ENCODE measurements at places on chromosomes 16 and 17. TPM values are rescaled to one million over a fixed set of nuclear protein-coding genes. Genes with fewer than 3 reads are reported as not detected.

DNA sequence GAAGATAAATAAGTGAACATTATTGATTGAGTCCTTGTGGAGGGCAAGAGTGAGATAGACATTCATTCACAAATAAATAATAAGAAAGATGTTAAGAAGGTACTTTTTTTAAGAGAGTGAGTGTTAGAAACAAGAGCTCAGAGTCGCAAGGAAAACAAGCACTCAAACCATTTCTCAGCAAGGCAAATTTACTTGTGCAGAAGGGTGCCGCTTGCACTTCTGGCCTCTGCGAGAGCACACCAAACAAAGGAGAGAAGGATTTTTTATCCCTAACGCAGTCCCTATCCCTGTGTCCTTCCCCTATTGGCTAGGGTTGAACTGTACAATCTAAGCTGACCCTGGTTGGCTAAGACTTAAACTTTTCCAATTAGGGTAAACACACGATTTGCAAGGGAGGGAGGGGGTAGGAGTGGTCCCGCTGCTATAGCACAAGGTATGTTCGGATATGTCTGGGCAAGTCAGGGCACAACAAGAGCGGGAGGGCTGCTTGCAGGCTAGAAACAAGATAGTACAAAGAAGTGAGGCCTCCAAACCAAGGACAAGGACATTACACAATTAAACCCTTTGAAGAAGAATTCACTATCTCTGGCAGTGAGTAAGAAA, 156.2 kb downstream of the PPM1E start:
- DNase-seq = no peak

DNA sequence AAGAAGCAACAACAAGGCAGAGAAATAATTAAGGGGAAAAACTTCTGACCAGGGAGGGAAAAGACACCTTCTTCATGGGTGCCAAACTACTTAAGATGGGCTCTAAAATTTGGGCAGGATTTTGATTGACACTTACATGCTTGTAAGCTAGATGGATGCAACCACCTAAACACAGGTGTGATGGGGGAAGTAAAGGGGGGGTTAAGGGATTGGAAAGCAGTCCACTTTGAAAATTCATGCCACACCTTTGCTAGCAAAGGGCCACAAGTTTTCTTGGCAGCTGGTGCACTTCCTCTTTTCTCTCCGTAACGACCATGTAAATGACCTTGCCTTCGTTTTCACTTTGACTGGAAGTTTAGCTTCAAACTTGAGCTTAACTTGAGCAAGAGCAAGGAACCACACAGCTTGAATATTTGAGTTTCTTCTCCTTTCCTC, 14.3 kb upstream of the PRKAR1A start:
- DNase-seq = no peak

DNA sequence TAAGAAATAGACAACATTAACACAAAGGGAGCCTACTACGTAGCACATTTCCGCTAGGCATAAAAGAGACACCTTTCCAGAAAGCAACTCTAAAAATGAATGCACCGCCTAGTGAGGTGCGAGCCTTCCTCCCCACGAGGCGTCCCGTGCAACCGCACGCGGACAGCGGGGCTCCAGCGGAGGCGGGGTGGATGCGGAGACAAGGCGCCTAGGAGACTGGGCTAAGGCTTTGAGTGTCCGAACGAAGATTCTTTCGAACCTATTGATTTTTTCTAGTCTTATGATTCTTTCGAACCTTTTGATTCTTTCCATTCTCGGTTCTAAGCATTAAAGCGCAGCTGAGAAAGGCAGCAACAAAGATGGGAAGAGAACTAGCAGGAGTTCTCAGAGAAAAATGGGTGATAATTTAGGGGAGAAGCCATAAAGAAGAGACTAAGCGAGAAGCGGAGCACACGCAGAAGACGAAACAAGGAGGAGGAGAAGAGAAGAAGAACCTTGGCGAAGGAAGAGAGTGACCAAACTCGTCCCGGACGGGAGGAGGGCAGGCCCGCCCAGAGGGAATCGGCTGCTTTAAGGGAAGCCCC, 394 bp upstream of the CPD start:
- DNase-seq = peak; percentile 56

DNA sequence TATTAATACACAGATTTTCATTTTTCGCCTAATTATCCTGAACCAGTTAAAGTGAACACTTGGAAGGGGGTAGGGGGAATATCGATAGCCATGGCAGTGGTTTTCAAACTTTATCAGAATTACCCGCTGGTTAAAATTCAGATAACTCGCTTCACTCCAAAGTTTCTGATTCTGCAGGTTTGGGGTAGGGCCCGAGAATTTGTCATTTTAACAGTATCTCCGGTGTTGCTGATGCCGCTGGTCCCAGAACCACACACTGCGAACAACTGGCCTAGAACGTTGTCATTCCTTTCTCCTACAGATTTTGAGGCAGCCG, 313 bp upstream of the NSRP1 start:
- DNase-seq = no peak

- no peak for DNase-seq
Observed at GRCh38 chr17:47317119-47317518, 6.6 kb upstream of the EFCAB13 start.

DNA sequence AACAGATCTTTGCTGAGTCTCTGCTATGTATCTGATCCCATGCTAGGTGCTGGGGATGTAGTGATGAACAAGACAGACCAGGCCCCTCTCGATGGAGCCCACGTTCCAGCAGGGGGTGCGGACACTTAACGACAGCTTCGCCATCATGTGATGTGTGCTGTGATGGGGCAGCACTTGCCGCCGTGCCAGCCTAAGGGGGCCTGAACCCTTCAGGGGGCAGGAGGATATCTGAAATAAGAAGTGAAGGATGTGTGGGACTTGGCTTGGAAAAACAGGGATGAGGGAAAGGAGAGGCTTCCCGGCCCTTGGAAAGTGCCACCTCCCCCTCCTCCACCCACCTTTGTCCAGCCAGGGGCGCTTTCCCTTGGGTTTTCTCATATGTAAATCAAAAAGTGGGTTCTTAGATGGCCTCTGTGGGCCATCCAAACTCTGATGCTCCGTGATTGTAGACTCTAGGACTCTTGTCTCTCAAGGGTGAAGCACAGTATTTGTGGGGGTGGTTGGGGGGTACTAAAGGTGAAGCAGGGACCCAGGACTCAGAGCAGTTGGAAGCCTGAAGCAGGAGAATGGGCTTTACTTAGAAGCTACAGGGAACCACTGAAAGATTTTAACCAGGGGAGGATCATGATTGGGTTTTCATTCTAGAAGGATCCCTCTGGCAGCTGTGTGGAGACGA, 4.0 kb upstream of the DLX3 start:
- no peak for DNase-seq

DNA sequence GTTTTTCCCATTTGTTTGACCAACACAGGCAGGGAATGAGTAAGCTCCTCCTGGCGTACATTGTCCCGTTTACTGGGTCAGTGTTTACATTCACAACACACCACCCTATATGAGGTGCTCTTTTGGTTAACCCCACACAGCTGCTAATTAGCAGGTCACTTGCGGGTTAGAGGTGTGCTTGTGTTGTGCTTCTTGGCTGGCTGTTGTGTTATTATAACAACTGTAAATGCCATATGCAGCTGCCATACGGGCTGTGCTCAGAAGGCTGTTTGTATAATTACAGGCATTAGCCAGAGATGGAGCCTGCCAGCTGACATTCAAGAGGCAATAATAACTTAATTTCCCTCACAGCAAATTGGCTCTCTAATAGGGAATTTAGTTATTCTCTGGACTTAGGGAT, 205.1 kb upstream of the ELAC2 start:
- DNase-seq = no peak

- DNase-seq = no peak
Observed at GRCh38 chr17:35254107-35254773, 11.4 kb downstream of the SLFN5 start.

DNA sequence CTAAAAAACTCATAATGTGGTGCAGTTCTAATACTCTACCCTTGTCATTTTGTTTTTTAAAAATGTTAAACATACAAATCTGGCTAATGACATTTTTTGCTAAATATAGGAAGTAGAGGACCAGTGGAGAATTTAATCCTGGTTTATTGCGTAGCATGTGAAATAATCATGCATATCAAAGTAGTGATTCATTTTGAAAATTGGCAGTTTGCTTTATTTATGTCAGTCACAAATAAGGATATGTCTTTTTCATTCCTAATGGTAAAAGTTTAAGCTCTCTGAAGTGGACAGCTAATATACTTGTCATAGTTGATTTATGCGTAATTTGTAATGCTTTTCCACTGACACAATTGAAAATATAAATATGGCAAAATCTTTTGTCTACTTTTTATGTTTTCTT, 224.2 kb downstream of the BCAS3 start:
- no peak for DNase-seq

DNA sequence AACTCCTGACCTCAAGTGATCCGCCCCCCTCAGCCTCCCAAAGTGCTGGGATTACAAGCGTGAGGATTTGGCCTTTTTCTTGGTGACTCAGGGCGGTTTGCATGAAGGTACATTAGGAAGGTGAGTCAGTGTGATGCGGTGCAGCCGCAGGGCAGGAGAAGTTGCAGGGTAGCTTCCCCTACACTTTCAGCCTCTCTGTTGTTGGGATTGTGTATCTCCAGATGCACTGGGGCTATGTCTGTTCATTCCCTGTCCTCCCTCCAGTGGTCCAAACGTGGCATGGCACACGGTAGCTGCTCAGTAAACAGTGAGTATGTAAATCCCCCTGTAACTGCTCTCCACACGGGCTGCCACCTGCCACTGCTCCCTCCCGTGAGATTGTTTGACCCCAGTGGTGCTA, 109.1 kb upstream of the CDC42EP4 start:
- DNase-seq = no peak

DNA sequence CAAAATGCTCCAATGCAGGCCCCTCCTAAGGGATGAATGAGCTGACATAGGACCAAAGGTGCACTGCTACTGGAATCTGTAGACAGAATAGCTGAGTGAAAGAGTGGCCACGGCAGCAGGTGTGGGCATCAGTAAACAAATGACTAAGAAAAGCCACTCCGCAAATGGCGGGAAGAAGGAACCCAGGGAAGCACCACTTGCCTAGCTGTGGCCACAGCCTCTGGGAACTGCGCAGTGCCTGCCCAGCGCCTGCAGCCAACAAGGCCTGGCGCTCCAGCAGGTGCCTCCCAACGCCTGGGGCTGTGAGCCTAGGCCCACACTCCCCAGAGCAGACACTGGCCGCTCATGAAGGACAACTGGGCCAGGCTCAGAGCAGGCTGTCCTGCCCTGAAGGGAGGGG, 11.8 kb downstream of the PEMT start:
- DNase-seq = no peak

DNA sequence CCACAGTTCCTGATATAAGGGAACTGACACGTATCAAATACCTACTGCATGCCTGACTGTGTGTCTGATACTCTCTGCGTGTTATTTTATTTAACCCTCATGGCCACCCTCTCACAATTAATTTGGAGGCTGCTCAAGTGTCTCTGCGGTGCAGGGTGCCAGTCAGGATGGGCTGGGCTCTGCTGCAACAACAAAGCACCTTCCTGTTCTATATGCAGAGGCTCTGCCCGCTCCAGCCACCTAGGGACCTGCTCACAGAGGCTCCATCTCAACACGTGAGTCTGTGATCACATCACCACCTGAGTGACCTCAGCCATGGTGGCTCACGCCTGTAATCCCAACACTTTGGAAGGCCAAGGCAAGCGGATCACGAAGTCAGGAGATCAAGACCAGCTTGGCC, 87.1 kb downstream of the SLC39A11 start:
- no peak for DNase-seq

GRCh38 chr16:16960785-16961184, 510.0 kb downstream of the XYLT1 start:
- DNase-seq = no peak

DNA sequence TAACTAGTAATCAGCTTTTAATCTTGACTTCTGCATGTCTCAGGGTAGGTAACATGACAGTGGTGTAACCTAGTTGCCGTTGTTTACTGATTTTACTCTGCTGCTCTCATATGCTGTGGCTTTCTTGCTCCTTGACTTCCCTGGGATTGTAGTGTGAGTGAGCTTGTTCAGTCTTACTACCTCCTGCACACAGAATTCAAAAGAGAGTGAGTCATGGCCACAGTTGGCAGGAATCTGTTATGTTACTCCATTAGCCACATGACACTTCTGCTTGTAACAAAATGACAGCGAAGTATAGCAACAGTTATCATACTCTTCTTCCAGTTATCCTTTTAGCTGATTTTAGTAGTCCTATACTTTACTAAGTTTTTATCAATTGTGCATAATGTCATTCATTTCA, 18.8 kb downstream of the TNRC6A start:
- no peak for DNase-seq

DNA sequence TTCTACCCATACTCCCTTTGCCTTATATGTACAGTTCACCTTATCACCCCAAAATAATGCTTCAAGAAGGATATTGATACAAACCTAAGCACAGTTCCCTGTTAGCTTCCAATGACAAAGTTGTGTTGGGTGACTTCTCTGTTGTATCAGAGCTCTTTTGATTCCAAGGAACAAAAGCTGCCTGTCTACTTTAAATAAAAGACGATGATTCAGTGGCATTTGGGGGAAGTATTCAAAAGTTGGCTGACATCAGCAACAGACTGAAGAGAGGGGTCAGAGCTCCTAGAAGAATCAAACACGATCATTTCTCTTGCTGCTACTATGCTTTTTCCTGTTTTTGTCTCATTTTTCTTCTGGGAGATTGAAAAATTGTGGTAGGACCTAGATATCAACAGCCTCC, 69.4 kb upstream of the CA10 start:
- DNase-seq = no peak

GRCh38 chr17:29640413-29640812, 17.7 kb upstream of the CORO6 start:
- no peak for DNase-seq

- DNase-seq = no peak
Observed at GRCh38 chr17:66091445-66092080, 100.4 kb downstream of the CEP112 start.

DNA sequence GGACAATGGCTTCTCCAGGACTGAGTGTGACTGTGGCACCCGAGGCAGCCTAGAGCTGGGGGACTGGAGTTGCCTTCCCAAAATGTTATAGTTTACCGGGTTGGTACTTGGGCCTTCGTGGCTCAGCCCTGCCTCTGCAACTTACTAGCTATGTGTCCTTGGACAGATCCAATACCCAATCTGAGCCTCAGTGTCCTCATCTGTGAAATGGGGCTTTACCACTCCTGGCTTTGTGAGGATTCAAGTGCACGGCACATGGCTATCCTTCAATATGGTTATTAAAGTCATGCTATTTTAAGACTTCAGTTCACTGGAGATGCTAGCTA, 9.6 kb downstream of the IRX5 start:
- DNase-seq = no peak

SCNN1G gene
- total RNA-seq = 0.12 TPM

KCNG4 gene
- total RNA-seq = not detected

DYNLL2 gene
- 80.5 TPM for total RNA-seq

VMO1 gene
- total RNA-seq = 0.69 TPM

ADAM11 gene
- 27.2 TPM for total RNA-seq

KRTAP9-2 gene
- total RNA-seq = not detected

PRR29 gene
- total RNA-seq = 0.20 TPM

TRIM25 gene
- total RNA-seq = 19.5 TPM
